ENCODE measurements at places on chromosomes 3 and 15.

GRCh38 chr3:138398791-138399575 lies 35.4 kb upstream of the ESYT3 start:
- DNase-seq = no peak

DNA sequence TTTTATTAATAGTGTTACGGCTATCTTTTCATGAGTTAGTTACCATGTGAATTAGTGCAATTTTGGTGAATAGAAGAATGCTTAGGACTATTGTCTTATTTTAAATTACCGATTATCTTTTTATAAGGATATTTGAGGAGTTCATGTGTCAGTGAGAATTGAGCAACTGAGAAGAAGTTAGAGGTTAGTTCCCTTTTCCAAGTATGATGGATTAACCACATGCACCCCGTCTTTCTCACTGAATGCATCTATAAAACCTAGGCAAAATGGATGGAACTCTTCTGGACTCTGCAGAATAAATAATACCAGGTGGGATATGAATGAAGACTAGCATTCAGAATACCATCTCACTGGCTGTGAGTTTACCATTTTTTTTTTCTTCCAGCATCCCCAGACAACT lies 74.3 kb downstream of the TCF12 start:
- DNase-seq = no peak

DNA sequence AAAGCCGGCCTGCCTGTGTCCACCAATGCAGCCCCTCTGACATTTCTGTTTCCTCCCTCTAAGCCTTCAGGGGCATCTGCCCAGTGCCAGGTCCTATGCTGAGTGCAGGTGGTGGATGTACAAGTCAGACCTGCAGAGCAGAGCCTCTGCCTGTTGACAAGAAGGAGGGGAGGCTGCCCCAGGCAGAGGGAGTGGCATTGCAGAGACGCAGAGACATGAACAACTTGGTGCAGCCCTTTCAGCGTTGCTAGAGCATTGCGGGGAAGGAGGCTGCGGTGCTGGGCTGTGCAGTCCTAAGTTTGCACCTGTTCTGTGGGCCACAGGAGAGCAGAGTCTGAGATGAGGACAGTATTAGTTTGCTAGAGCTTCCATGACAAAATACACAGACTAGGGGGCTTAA lies 65.2 kb downstream of the LSM3 start:
- DNase-seq = no peak

DNA sequence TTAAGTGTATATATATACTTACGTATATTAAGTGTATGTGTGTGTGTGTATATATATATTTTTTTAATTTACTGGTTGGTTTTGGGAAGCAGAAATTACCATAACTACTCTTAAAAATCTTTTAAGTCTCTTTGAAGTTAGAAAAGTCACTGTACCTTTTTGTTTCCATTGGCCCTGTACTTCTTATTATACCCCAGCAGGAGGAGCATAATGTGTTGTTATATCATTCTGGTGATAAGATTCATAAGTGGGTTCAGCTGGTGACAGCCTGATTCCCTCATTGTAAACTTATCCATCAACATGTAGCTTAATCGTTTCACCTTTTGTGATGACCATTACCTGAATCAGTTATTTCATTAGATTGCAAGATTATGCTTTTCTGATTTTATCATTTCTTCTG lies 30.8 kb downstream of the MLH1 start:
- DNase-seq = no peak

DNA sequence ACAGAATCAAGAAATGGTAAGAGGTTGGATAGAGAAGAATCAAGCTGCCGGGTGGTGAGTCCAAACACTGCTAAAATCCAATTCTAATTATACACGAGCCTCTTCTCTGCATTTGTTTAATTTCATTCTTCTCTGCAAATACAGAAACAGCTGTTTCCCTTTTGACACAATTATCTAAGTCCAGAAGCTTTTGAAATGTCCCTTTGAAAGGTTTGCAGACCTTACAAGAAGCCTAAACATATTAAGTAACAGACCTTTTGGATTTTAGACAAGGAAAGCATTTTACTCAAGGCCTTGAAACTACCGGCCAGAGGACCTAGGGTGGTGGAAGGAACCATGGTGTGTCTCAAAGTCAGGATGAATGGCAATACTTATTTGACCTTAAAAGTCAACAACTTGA lies 403.8 kb upstream of the ADAMTS9 start:
- DNase-seq = no peak
